ENCODE measurements at places on chromosomes 16 and 17.

DNA sequence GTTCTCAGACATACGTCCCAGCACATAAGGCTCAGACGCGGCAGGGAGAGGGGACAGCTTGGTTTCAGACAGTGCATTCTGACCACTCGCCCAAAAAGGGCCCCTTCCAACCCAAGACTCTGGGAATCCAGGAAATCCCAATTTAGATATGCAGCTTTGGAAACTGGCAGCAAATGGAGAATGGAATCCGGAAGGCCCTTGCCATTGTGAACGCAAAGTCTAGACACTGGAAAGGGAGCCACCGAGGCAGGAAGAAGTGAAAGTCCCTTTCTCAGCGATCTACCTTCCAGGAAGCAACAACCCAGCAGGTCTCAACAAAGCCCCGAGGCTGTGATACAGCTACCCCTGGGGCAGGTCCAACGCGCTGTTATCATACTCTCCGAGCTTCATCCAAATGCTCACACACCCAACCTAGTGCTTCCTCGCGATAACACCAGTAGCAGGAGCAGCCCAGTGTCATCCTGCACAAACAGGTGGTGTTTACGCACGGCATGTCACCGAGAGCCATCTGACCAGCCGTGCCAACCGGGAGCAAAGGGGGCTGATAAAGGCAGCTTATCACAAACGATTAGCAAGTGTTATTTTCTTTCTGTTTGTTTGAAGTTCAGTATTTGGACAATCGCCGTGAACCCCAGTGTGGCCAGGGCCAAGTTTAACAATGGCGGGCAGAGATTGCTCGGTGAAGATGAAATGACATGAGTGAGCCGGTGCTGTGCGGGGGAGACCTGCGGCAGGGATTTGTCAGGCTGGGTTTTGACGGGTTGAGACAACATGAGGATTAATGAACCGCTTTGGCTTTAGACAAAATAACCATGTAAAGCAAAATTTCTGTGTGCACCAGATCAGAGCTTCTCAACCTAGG, 240.6 kb downstream of the FOXL1 start:
- no peak for DNase-seq

DNA sequence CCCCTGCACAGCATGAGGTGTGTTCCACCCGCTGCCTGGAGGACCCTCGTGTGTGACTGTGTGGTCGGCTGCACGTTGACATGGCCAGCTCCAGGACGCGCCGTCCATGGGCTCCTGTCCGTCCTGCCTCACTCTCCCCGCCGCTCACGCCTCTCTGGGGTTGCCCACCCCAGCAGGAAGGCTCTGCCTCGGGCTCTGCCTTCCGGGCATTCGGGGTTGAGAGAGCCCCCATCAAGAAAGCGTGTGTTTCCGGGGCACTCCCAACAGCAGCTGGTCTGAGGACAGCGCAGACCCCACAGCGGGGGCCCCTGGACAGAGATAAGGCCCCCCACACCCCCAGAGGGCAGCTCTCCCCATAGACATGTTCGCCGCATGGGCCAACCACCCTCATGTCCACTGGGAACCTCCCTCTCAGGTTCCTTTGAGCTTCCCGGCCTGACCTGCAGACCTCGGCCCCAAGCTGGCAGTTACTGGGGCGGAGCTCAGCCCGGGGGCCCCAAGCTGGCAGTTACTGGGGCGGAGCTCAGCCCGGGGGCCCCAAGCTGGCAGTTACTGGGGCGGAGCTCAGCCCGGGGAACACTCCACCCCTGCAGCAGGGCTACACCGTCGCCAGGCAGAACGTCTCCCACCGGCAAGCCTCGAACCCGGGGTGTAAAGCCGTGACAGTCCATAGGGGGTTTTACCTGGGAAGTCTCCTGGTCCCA, 8.4 kb upstream of the PIEZO1 start:
- DNase-seq = no peak

GRCh38 chr17:22516861-22517636, 824.7 kb downstream of the KCNJ18 start:
- no peak for DNase-seq

- no peak for DNase-seq
Observed at GRCh38 chr16:85716680-85717038, 27.9 kb upstream of the GINS2 start.

DNA sequence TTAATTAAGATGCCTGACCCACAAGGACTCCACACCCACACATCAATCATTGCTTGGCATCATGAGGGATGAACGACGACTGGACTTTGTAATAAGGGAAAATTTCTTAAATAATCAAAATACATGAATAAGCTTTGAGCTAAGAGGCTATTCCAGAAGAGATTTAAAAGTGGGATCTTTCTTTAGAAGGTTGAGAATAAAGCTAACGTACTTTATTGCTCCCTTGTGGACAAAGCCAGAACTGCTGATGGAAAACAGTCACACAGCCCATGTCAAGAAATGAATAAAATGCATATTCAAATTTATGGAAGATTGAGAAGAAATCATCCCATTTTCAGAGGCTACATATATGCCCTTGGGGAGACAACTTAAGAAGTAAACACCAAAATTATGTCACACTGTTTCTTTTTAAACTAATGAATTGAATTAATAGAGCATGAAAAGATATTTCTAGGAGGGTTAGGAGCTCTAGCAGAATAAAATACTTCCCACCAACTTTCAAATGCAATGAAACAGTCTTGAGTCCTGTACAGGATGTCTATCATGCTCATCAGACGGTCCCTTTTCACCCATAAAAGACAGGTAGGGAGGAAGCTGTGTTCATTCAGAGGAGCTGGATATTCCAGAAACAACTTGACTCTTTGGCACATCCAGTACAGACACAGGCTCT, 60.2 kb upstream of the PHOSPHO1 start:
- DNase-seq = peak; percentile 8

DNA sequence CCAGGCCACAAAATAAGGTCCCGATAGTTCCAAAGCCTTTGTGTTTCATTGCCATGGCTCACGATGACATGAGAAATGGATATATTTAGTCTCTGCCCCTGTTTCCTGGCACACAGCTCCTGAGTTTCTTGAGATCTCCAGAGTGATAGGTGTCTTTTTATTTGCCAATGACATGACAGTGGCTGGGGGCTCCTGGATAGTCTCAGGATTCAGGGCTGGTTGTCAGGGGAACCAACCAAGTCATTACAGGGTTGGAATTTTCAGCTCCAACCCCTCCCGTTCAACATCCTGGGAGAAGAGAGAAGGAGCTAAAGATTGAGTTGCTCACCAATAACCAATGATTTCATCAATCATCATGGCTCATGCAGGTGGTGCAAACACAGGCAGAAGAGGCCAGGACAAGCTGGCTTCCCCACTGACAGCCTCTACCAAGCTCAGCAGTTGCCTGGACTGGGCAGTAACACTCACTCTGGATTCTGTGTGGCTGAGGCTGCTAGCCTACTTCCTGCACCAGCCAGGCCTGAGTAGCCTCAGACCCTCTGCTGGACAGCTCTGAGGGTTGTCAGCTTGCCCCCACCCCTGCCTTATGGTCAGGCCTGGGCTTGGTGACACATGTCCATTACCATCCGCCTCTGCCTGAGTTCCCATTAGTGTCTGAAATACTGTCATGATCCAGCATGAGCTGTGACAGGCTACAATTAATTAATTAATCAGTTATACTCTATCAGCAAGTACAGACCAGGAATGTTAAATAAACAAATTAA, 534.4 kb upstream of the CDH5 start:
- no peak for DNase-seq

- no peak for DNase-seq
Observed at GRCh38 chr17:64335486-64335885, 55.2 kb downstream of the PECAM1 start.

DNA sequence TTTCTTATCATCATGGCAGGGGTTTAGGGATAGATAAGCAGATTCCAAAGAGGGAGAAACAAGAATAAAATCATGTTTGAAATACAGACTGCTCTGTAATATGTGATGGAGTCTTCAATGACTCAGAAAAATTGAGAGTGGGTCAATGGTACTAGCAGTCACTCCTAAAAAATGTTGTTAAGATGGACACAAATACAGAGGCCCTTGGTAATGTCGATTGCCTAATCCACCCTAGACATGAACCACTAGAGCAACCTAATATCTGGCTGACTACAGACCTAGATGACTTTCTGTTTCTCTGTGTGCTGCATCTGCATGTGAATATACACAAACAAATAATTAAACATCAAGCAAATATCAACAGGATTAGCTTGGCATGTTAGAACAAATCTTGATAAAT, 135.8 kb downstream of the CDH8 start:
- no peak for DNase-seq

GRCh38 chr17:20012017-20012536, 2.9 kb downstream of the SPECC1 start:
- DNase-seq = no peak
